Stimulated activated CD4-positive, alpha-beta T cell treated with anti-CD3 and anti-CD28 coated beads, Interleukin-1b, Interleukin-23, amount 100 ng/mL, for 1 hour (primary cell): ENCODE measurements at places on chromosomes 5 and 9.

DNA sequence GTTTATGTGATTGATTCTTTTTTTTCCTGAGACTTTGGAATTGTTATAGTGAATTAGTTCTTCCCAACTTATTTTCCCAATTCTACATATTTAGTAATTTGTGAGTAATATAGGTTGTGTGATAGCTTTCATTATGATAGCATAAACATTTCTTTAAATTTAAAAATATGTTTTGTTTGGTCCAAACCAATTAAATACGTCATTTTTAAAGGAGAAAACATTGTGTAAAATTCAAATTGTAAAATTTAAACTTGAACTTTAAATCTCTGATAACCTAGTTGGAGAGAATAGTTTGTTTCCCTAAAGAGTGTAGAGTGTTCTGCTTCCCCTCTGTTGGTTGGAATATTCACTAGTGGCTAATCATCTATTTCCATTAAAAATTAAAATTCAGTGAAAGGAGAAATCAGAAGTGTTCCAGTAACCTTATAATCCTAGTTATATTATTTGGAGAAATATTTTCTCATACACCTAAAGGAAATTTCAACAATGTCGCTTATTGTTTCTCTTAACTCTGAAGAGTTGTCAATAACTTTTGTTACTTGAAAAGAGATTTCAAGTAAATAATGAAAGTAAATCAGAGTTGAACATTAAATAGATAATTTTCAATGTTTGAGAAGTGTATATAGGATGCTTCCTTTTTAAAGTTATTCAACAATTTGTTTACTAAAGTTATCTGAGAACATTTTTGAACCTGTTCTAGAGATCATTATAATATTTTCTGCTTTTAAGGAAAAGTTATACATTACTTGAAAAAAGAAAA, 2.9 kb downstream of the NIPBL start:
- no peak for DNase-seq

DNA sequence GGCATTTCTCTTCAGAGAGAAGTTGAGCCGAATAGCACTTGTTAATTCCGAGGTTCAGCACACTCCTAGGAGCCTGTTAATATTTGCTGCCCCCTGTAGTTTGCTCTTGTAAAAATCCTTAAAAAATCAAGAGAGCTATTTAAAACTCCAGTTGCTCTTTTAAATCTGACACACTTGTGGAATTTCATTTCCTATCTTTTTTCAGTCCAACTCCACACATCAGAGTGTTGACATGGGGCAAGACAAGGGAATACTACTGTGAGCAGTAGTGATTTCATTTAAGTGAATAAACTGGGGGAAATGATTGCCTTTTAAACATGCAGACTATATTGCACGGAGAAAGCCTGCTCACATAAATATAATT, 1096.3 kb upstream of the DMAC1 start:
- DNase-seq = no peak

DNA sequence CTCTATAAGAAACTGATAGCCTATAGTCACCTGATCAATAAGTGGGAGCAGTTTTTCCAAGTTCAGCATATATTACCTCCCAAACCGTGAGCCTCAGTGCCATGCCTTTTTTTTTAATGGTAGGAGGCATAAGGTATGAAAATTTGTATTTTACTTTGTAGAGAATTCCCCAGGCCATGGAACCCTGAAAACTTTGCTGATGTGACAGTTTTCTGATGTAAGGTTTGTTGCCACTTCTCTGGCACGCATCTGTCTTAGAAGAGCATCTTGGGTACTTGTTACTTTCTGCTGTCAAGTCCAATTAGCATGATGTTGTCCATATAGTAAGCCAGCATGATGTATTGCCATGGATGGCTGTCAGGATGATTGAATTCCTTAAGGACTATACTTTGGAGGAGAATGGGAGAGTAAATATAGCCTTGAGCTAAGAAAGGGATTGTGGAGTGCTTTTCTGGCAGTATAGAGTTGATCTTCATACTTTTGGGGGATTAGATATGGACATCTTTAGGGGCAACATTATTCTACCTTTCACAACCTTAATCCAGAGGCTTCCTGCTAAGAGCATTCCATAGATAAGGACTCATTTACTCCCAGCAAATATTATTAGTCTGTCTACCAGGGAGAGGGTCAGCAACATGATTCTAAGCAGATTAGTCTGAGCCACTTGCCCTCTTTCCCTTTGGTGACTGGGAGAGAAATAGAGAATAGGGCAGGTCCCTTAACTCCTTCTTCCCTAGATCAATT, 389.6 kb downstream of the YTHDC2 start:
- DNase-seq = no peak

DNA sequence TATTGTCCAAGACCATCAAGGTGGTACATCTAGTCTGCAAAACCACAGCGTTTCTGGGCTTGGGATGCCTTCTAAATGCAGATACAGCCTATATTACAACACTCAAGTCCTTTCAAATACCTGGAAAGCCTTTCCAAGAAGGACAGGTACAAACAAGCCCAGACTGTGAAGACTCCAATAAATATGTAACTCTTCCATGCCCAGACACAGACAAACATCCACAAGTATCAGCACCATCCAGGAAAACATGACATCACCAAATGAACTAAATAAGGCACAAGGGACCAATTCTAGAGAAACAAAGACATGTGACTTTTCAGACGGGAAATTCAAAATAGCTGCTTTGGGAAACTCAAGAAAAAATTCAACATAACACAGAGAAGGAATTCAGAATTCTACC, 152.7 kb upstream of the POC5 start:
- no peak for DNase-seq

GRCh38 chr5:151200913-151201595, 22.8 kb downstream of the CCDC69 start:
- DNase-seq = no peak

GRCh38 chr5:1706021-1706420, 93.6 kb downstream of the MRPL36 start:
- no peak for DNase-seq

- no peak for DNase-seq
Measured at GRCh38 chr5:112412346-112412745, 6.7 kb downstream of the EPB41L4A start.

GRCh38 chr5:103511554-103511885, 51.1 kb downstream of the NUDT12 start:
- no peak for DNase-seq

- DNase-seq = no peak
Measured at GRCh38 chr5:123535648-123536047, 23.7 kb downstream of the CSNK1G3 start.

DNA sequence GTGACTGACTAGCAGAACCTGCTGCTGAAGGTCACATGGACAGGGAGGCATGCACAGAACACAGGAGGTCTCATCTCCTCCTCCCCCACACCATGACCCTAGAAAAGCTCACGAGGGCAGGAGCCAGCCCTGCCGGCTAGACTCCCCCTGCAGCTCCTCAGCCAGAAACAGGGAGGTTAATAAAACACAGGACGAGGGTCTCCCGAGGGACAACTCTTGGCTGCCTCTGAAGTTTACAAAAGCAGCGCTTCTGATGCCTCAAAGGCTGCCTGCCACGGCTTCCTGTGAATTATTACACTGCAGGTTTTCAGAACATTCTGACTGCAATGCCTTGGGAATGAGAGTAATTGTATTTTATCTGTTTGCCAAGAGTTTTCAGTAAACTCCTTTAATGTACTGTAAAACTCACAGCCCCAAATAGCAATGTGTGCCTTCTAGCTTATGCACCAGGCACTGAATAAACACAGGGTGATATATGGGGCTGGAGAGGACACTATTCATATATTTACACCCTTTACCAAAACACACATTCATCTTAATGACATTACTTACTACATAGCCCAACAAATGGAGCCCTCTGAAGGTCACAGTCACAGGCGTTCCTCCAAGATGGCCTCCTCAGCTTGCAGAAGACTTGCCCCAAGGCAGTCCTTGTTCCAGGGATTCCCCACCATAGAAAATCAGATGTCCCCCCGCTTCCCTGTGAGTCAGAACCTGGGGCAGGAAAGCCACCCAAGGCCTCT, 83.7 kb downstream of the C5orf15 start:
- DNase-seq = no peak

GRCh38 chr5:111043712-111044506, 27.6 kb upstream of the TSLP start:
- no peak for DNase-seq

- no peak for DNase-seq
Measured at GRCh38 chr9:96554326-96554725, 65.3 kb downstream of the CDC14B start.
